Stimulated activated CD4-positive, alpha-beta T cell treated with anti-CD3 and anti-CD28 coated beads, Interleukin-12 subunit alpha, Interleukin-12 subunit beta, amount 100 ng/mL, for 48 hours (primary cell): ENCODE measurements at places on chromosomes 1 and 21.
A peak's percentile ranks its signal among the peaks of the same experiment; 100 is the strongest.

GRCh38 chr1:248733566-248733965 is 22.0 kb downstream of the LYPD8 start:
- DNase-seq: no peak

DNA sequence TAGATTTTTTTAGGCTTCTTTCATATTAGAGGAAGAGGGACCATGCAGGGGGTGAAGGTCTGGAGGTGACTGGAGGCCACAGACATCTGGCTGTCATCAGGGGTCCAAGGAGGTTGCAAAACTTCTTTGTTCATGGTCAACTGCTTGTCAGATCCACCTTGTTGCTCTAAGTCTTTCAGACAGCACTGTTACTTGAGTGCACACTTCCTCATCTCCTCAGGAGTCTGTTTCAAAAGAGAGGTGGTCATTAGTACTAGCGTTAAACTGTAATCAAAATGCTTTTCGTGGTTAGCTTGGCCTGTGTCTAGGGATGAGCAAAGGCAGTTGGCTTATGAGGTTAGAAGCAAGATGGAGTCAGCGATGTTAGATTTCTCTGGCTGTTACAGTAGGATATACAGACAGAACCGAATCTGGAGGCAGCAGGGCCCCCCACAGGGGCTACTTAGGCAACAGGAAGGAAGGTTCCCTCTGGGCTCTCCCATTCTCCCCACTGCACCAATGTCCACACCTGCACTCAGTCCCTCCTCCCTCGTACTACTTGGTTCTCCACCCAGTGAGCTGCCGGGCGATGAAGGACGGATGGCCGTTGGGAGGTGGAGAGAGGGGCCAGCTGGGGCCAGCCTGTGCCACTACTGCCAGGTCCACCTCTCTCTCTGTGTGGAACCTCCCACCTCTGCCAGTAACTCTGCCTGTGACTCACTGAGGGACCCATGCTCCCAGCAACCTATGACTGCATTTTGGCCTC is 57.2 kb downstream of the TOR1AIP2 start:
- no peak for DNase-seq

DNA sequence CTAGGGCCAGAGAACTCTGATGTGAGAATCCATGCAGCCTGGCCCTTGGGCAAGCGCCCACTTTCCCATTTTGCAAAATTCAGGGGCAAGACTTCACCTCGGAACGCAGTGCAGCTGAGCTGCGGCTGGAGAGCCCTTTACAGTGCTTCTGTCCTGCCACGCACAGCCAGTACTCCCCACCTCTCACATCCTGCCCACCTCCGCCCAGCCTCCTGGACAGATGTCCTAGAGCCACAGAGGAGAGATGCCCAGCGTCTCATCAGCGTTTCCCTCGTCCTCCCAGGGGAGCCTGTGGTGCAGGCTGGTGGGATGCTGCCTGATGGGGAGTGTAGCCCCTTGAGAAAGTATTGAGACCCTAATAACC is 29.6 kb downstream of the RUNX3 start:
- no peak for DNase-seq

DNA sequence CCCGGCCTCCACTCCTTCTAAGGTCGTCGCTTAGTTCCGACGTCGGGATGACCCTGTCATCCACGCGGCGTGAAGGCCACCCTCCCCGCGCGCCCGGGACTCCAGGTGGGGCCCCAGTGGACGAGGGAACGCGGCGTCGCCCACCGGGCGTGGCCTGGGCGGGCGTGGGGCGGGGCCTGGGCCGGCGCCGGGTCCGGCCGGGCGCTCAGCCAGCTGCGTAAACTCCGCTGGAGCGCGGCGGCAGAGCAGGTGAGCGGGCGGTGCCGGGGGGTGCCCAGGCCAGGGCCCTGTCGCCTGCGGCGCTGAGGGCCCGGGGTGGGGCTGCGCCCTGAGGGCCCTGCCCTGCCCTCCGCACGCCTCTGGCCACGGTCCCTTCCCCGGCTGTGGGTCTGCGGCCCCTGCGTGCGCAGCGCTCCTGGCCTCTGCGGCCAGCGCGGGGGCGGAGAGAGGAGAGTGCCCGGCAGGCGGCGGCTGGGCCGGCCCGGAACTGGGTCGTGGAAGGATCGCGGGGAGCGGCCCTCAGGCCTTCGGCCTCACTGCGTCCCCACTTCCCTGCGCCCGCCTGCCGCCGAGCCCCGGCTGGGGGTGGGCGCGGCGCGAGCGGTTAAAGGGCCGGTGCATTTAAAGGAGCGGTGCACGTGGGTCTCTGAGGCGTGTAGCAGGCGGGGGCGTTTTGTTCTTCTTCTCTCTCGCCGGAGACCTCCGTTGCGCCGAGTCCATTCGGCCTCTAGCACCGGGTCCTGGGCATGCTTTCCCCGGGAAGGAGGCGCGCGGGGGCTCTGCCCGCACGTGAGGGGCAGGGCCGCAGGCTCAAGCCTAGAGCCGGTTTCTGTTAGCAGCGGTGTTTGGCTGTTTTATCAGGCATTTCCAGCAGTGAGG is at the start of gene PSEN2:
Gene PSEN2, plus strand, starts transcription at position 216 of the 879 bp plus-strand sequence. CDS start 11,292 bp downstream, outside the sequence.
- DNase-seq: peak; percentile 11

DNA sequence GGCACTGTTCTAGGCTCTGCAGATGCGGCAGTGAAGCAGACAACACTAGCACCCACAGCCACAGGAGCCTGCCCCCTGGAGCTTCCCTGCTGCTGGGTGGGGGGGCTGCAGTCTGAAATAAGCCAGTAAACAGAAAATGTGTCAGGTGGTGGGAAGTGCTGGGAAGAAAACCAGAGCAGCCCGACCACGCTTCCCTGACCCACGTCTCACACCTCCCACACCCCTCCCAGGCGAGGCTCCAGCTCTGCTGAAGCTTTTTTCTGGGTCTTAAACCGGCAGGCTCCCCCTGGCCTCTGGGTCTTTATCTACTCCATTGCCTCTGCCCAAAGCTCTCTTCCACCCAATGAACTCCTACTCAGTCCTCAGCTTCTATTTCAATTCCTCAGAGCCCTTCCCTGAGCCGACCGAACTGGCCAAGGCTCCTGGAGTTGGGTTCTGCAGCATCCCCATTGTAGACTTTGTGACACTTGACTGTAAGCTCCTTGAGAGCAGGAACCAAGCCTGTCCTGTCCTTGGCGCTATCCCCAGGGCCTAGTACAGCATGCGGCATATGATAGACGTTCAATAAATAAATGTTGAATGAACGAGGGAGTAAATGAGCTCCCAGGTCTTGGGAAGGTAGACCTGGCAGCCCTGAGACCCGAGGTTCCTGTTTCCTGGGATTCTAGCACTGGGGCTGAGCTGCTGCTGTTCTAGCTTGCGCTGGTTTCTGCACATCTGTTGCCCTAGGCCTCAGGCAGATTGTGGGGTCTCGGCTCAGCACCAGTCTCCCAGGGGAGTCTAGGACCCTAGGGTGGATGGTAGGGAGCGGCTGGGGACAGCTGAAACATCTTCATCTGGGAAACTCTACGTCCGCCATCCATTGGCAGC is 18.4 kb downstream of the MIIP start:
- no peak for DNase-seq

GRCh38 chr1:154847891-154848290 is 22.2 kb downstream of the KCNN3 start:
- DNase-seq: no peak

DNA sequence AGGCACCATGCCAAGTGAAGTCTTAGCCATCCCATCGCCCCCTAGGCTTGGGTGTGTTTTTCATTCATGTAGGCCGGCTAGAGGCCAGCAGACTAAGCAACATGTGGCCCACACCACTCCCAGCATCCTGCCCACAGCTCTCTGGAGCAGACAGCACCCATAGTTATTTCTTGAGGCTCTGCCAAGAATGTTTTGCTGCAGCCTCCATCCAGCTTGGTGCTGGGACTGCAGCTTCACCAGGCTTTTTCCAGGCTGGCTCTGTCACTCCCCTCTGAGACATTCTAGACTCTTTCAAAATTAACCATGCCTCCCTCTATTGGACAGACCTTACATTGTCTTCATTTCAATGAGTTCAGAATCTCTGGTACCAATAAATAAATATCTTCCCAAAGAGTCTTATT is 104.2 kb downstream of the DUSP10 start:
- no peak for DNase-seq

- peak; percentile 34 for DNase-seq
Observed at GRCh38 chr21:36203603-36203889, 46.9 kb downstream of the DOP1B start.

GRCh38 chr1:167538657-167539056 is 14.9 kb downstream of the CREG1 start:
- DNase-seq: no peak

DNA sequence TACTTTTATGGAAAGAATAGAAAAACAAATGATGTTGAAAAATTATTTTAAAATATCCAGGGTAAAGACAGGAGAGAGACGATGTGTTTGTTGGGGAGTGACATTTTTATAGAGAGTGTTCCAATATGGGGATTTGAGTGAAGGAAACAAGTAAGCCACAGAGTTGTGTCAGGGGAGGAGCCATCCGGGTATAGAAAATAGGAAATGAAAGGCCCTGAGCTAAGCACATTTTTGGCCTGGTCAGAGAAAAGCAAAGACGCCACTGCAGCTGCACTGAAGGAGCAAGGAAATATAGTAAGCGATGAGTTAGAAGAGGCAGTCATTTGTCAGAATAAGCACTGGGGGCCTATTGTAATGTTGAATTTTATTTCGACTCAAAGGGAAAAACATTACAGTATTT is 107.3 kb upstream of the ADGRL4 start:
- DNase-seq: no peak

DNA sequence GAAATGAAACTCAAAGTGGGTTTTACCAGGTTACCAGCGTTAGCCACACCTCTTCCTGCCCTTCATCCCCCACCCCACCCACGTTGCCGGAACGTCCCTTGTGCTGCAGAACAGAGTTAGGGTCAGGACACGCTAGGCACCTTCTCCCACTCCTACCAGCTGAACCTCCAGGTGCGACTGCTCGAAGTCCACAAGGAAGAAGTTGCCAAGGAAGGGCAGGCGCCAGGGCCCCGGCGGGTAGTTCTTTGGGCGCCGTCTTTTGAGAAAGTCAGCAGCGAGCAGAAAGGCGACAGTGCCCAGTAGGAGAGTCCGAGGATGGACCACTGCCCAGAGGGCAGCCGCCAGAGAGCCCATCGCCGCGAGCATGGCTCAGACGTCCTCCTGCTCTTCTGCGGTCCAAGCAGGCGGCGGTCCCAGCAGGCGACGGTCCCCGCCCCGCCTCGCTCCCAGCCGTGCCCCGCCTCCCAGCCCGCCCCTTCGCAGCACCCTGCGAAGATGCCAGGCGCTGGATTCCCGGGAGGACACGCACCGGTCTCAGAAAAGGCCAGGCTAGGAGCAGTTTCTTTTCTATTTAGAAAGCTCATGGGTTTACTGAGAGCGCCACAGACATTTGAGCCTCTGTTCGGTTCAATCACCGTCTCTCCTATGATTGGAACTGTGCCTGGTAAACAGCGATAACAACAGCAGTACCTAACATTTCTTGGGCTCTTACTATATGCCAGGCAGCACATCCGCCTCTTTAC is at the start of gene CYP2J2:
Gene CYP2J2, minus strand, starts transcription at position 393 of the 743 bp plus-strand sequence. Its CDS starts 27 bp downstream, at position 366.
- DNase-seq: peak; percentile 41

GRCh38 chr1:197908716-197909220 is 6.3 kb downstream of the C1orf53 start:
- DNase-seq: no peak

- DNase-seq: no peak
Observed at GRCh38 chr1:55593298-55593697, 378.1 kb upstream of the USP24 start.

- no peak for DNase-seq
Observed at GRCh38 chr1:100266741-100267140, 725 bp downstream of the RTCA start.

- DNase-seq: no peak
Observed at GRCh38 chr1:113391649-113392271, 1.4 kb downstream of the MAGI3 start.

DNA sequence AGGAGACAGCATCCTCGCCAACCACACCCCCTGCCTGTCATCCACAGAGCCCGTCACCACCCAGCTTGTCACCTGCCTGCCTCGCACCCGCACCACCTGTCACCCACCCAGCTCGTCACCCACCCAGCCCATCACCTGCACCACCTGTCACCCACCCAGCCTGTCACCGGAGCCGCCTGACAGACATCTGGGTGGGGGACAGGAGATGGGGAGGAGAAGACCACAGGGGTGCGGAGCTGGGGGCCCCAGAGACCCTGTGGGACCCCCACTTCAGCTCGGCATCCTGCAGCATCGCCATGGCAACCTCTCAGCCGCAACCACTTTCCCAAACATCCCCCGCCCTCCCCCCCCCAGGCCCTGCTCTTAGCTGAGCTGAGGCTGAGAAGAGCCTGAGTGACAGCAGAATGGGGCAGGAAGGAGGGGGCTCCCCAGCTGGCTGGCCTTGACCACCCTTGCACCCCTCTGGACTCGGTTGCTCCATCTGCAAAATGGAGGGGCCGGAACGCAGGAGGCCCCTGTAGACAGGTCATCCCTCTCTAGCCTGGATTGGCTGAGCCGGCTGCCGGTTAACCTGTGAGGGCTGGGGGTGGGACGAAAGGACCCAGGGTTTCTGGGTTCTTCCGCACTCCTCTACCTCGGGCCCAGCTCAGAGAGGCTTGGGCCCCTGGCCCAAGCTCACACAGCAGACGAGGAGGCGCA is 11.6 kb downstream of the AHDC1 start:
- DNase-seq: no peak

DNA sequence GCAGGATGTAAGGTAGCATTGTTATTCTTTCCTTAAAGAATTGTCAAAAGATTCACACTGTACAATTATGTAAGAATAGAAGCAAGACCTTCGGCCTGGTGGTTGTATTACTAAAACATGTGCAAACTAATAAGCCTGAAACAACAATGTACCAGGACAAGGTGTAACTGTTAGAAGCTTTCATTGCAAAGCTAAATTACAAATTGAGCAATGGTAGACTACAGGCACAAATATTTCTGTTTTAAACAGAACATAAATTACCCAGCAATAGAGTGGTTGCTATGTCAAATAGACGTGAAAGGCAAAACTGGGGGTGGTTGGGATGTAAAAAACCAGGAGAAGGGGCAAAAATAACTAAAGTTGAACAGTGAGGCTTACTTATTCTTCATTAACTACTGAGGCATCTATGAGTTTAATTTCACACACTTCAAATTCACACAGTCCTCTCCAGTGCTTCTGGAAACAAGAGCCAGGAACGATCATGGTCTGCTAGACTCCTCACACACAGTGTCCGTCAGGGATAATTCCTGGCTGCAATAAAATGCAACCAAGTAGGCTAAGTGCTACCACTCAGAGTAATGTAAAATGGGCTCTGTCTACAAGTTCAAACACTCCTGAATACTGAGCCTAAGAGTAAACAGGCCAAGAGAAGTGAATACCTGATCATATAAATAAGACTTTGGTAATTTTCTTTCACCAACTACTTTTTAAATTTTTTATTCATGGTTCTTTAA is 39.3 kb upstream of the C1orf198 start:
- DNase-seq: no peak

DNA sequence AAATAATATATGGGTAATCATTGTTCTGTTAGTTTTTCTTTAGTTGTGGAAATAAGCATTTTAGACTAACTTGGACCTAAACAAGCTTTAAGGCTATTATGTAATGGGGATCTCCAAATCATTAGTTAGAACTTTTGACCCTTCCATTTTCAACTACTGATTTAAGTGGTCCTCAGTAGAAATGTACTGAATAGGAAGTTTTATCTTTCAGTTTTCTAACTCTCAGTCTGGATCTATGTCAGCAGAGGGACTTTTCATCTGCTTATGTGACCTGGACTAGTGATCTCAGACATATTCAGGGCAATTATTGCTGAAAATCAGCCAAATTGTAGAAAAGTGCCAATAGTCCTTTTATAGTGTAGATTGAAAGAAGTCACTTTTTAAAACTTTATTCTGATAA is 56.0 kb downstream of the SASS6 start:
- DNase-seq: no peak
